ENCODE measurements at places on chromosomes 6 and 20.

DNA sequence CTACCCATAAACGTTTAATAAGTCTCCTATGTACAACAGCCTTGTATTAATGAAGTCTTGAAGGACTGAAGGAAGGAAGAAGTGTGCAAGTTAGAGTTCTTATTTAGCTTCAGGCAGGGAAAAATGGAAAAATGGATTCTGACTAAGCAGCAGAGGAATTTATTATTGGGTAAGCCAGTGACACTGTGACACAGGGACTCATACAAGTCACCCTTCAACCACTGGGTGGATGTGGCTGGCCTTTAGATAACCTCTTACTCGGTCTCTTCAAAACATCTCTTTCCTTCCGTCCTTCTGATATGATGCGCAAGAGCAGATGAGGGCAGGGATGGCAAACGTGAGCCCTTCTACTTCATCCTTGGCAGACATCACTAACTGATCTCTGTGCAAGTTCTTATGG, 145.6 kb downstream of the DHX35 start:
- DNase-seq, result peak; percentile 10

- DNase-seq, result peak; percentile 72
Measured at GRCh38 chr20:58891086-58891717, 38.7 kb downstream of the GNAS start.

GRCh38 chr6:921400-921799, 228.5 kb upstream of the EXOC2 start:
- no peak for DNase-seq

GRCh38 chr6:34970957-34971356, 81.9 kb downstream of the ANKS1A start:
- DNase-seq, result peak; percentile 78

- no peak for DNase-seq
Measured at GRCh38 chr6:15421945-15422733, 176.3 kb downstream of the JARID2 start.

GRCh38 chr6:36131511-36132245, 1.4 kb downstream of the MAPK13 start:
- DNase-seq, result peak; percentile 78

GRCh38 chr6:168550326-168550725, 109.3 kb downstream of the SMOC2 start:
- no peak for DNase-seq

DNA sequence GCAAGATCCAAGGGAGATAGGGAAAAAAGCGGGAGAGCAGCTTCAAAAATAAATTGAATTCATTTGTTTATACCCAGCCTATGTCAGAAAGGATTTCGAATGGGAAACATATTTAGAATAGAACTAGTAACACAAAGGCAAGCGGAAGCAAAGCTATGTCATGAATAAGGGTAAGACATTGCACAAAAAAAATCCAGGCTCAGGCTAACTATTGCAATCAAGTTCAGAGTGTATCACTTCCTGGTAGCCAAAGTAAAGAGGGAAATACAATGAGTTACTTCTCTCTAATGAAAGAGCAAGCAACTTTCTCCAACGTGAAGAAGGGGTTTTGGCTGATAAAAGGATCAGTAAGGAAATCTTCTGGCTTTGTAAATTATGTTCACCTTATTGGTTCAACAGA, 212.8 kb downstream of the ZMYND8 start:
- DNase-seq, result peak; percentile 28

DNA sequence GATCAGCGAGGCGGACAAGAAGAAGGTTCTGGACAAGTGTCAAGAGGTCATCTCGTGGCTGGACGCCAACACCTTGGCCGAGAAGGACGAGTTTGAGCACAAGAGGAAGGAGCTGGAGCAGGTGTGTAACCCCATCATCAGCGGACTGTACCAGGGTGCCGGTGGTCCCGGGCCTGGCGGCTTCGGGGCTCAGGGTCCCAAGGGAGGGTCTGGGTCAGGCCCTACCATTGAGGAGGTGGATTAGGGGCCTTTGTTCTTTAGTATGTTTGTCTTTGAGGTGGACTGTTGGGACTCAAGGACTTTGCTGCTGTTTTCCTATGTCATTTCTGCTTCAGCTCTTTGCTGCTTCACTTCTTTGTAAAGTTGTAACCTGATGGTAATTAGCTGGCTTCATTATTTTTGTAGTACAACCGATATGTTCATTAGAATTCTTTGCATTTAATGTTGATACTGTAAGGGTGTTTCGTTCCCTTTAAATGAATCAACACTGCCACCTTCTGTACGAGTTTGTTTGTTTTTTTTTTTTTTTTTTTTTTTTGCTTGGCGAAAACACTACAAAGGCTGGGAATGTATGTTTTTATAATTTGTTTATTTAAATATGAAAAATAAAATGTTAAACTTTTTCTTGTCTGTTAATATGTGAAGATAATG, 2.2 kb downstream of the HSPA1B start:
- peak; percentile 51 for DNase-seq

DNA sequence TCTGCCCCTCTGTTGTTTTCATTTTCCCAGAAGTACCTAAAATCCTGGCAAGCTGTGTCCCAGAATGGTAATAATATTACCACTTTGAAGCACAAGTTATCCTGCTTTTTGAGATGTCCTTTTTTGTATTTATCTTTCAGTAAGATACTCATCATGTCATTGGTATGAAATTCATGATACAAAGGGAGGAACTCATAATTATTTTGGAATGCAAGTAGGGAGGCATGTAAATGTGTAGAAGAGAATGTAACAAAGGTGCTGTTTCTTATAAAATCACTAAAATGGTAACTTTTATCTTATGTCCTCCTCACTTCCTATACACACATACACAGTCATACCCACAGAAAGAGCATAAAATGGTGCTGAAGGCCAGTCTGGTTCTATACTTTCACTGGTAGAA, 109.9 kb downstream of the CD2AP start:
- DNase-seq, result peak; percentile 17

- peak; percentile 30 for DNase-seq
Measured at GRCh38 chr6:101397199-101397598, 3.7 kb downstream of the GRIK2 start.

- DNase-seq, result peak; percentile 69
Measured at GRCh38 chr6:44074439-44074812, 52.8 kb downstream of the MRPL14 start.

DNA sequence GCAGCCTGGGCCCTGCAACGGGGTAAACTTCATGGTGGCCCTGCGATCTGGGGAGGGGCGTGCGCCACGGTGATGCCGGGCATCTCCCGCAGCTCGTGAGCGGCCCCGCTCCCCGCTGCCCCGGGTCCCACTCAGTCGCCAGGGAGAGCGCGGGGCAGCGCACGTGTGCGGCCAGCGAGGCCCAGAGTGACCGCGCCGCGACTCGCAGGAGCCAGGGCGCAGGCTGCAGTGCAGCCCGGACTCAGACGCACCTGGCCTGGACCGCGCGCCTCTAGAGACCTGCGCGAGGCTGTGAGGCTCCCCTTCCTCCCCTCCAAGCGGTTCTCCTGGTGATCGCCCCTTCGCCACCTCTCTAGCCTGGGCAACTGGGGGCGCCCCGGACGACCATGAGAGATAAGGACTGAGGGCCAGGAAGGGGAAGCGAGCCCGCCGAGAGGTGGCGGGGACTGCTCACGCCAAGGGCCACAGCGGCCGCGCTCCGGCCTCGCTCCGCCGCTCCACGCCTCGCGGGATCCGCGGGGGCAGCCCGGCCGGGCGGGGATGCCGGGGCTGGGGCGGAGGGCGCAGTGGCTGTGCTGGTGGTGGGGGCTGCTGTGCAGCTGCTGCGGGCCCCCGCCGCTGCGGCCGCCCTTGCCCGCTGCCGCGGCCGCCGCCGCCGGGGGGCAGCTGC, 652 bp downstream of the BMP6 start:
- no peak for DNase-seq

- no peak for DNase-seq
Measured at GRCh38 chr20:34127792-34128191, 15.7 kb upstream of the EIF2S2 start.

DNA sequence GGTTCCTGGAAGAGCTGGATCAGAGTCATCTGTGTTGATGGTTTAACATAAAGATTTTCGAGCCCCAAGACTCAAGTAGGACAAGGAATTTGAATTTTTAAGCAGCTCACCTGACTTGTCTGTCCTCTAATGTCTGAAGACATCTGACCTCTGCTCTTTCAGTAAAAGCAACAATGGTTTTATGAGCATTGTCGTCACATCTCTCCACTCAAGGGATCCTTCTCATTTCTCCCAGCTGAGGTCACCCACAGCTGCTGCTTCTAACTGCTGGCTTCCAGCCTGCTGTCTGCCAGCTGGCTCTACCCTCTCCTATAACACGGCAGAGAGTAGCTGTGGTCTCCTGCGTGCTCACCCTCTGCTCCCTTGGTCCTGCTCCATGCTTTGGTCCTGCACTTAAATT, 24.7 kb upstream of the HDAC2 start:
- DNase-seq, result peak; percentile 95

DNA sequence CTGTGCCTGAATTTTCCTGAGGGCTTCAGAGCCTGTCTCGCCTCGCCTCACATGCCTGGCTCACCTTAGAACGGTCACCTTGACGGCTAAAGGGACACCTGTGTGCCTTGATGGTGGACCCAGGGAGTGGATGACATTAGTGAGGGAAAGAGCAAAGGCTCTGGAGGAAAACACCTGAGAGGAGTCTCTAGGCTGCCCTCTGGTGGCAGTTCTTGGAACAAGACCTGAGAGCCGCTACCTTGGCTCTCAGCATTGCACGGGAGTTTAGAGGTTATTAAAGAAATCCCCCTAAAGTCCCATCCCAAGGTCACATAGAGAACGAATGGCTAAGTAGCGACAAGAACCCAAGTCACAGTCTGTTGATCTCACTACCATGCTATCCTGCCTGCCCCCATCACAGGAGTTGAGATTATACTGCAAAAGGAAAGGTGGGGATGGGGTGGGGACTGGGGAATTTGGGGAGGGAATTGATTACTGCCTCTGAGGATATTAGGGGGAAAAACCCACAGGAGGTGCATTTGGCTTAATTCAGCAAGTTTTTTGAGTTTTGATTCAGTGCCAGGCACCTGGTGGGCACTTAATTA, 7.9 kb upstream of the CDSN start:
- DNase-seq, result peak; percentile 28

DNA sequence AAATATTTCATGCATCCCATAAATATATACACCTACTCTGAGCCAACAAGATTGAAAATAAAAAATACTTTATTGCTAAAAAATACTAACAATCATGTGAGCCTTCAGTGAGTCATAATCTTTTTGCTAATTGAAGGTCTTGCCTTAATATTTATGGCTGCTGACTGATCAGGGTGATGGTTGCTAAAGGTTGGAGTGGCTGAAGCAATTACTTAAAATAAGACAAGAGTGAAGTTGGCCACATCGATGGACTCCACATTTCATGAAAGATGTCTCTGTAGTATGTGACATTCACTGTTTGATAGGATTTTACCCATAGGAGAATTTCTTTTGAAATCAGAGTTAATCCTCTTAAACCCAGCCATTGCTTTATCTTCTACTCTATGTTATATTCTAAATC, 11.1 kb downstream of the TRDN start:
- DNase-seq, result no peak

- no peak for DNase-seq
Measured at GRCh38 chr20:62894261-62894660, 32.0 kb downstream of the DIDO1 start.

DNA sequence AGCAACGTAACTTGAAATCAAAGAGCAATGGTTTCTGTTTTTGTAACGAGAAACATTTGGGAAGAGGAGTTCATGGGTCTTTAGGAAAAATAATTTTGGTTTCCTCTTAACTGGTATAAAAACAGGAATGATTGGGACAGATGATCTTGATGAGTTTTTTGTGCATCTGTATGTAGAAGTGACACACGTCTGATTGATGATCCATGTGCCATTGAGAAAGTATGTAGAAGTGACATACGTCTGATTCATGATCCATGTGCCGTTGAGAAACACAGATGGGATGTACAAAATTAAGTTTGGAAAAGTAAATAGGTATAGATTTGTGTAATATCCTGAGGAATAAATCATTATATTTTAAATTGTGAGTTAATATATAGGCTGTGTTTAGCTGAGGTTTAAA, 2.1 kb downstream of the KIAA1586 start:
- no peak for DNase-seq

- DNase-seq, result peak; percentile 21
Measured at GRCh38 chr6:14804001-14804784, 441.7 kb upstream of the JARID2 start.

All from iris pigment epithelial cell (primary cell).